ENCODE measurements at places on chromosomes 4 and X. TPM values are rescaled to one million over a fixed set of nuclear protein-coding genes. Genes with fewer than 3 reads are reported as not detected.

DNA sequence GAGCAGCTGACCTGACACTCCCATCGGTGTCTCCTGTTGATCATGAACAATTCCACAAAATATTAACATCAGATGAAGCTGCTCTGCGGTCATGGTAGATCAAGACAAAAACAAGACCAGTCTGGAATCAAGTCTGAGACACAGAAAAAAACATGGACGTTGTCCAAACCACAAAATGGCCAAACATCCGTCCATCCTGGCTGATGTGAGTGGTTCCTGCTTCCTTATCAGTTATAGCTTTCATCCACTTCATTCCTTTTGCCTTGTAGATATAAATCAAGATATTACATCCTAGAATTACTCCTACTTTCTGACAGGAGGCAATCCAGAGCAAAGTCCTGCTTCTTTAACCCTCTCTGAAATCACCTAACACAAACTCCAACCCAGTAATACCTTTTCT lies 28.8 kb upstream of the PCSK1N start:
- DNase-seq, result no peak

DNA sequence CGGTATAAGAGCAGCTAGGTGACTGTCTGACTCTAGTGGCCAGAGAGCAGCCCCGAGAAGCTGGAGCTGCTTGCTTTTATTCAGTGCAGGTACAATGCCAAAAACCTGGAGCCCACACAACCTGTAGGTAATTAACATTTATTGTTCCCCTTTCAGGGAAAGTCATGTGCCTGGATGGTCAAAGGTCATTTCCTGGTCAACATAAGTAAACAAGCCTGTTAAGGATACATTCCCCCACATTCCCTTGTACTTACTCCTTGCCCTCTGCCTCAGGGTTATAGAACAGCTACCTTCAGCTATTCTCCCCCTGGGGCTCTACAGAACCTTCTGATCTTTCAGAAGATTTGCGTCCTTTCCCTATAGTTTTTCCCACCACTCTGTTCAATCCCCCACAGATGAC lies 253.4 kb downstream of the TMA16 start:
- DNase-seq, result no peak

Gene TIGD2
- 1.5 TPM for total RNA-seq

- no peak for DNase-seq
Measured at GRCh38 chrX:136711147-136711546, 63.2 kb downstream of the CD40LG start.

DNA sequence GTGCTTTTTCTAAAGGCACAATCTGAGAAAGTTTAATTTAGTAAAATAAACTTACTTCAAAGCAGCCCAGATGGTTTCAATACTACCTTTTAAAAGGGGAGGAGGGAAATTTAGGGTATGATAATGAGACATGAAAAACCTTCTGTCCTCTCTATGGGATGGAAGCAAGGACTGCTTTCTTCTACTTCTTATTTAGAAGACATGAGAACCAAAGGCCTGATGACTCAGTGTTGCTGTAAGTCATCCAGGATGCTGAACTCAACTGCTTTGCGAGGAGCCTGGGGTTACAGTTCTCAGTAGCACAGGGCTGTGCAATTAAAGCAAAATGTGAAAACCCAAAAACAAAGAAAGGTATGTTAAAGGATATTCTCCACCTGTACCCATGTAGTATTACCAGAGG lies 140.8 kb upstream of the EDNRA start:
- DNase-seq, result no peak

DNA sequence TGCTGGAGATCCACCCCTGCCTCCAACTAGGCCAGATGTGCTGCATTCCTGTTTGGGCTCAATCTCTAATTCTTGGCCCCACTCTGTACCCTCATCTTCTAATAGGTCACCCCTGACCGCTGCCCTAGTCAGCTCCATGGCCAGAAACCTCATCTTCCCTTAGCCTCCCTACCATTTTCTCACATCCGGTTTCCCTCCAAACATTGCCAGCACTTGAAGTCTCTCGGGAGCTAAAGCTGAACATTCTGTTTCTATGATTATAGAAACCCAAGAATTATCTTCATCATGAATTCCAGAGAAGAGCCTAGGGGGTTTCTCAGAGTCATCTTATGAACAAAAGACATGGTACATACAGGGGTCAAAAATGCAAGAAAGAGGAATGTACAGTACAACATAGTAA lies 179.7 kb downstream of the AMELX start:
- no peak for DNase-seq

- no peak for DNase-seq
Measured at GRCh38 chr4:172356016-172356415, 542.8 kb downstream of the GALNTL6 start.

DNA sequence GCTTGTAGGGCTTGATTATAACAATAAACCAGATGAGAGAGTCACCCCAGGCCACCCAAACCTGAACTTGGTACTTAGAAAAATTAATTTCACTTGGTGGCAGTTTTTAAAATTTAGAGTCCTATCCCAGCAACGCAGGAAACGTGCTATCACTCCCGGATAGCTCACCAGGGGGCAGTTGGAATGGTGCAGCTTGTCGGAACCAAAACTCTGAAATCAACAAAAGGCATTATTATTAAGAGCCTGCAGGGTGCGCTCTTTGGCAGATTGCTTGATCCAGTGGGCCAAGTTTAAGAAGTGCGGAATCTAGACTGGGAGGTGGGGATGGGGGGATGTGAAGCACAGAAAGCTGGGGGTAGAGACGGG lies 2.4 kb downstream of the FRAS1 start:
- no peak for DNase-seq

- peak; percentile 71 for DNase-seq
Measured at GRCh38 chr4:1246901-1247863, 1.7 kb downstream of the CTBP1 start.

Gene MAPK10
- 3.0 TPM for total RNA-seq

DNA sequence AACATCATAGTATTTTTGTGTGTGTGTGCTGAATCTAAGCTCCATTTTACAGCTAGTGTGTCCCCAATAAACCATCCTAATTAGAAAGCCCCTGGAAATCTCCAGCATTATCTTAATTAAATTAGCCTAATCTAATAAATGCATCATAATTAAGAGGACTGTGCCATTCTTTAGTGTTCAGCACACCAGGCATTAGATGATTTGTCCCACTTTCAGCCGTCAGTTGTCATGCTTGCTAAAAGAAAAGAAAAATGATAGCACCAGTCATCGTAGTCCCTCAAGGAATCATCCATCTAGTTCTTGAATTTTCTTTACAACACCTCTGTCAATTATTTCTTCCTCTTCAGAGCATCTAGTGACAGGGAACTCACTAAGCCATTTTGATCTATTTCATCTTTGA lies 155.9 kb downstream of the PALLD start:
- DNase-seq, result no peak

DNA sequence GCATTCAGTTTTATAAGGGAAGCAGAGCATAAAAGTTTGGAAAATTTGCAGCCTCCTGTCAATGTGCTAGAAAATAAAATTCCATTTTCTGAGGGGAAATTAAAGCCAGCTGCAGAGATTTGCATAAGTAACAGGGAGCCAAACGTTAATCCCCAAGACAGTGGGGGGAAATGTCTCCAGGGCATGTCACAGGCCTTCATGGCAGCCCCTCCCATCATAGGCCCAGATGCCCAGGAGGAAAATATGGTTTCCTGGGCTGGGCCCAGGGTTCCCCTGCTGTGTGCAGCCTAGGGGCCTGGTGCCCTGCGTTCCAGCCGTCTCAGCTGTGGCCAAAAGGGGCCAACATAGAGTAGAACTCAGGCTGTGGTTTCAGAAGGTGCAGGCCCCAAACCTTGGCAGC lies 9.3 kb downstream of the RNF4 start:
- DNase-seq, result no peak

Gene LONRF3
- total RNA-seq, result 1.5 TPM

Gene IL3RA
- 7.6 TPM for total RNA-seq

Gene MGARP
- total RNA-seq, result 0.81 TPM

Gene CXCR3
- 0.13 TPM for total RNA-seq

Gene SERPINA7
- not detected for total RNA-seq

Gene SSX3
- not detected for total RNA-seq

Gene NPY1R
- 1.6 TPM for total RNA-seq

DNA sequence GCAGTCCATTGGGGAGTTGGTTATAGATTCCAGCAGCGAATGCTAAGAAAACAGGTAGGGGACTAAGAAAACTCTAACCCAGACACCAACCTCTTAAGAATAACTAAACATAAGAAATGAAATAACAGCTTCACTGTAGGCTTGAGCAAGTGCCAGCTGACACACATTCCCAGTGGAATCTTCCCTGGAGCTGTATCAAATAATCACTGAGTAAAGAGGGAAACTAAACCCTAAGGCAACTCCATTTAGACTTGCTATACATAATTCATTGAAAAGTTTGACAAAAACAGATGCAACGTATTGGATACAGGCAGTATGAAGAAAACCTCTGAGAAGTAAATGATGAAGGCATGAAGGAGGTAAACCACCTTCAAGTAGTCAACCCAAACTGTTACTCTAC lies 293.5 kb downstream of the OPHN1 start:
- DNase-seq, result no peak

Gene TRIM61
- 1.5 TPM for total RNA-seq

DNA sequence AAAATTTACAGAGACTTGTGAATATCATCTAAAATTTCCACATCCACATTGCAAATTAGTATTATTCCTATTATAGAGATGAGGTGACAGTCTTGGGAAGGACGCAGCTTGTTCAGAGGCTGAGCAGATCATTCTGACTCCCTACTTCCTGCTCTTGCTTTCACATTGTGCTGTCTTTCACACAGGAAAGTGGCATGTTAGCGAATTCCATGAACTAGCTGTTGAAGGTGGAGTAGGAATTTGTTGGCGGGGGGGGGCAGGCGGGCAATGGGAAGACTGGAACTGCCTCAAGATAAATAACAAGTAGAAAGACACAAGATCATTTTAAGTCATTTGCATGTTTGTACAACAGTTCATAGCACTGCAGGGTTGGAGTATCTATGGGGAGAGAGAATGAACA lies 2.3 kb downstream of the PF4V1 start:
- DNase-seq, result no peak

Data from cardiac septum (tissue), 1 donor.